ENCODE measurements at places on chromosomes 7 and 10.

GRCh38 chr10:128540781-128541761 lies 414.8 kb upstream of the MKI67 start:
- DNase-seq: no peak

GRCh38 chr10:13707156-13707881 lies 120.6 kb downstream of the PRPF18 start:
- peak; percentile 80 for DNase-seq

DNA sequence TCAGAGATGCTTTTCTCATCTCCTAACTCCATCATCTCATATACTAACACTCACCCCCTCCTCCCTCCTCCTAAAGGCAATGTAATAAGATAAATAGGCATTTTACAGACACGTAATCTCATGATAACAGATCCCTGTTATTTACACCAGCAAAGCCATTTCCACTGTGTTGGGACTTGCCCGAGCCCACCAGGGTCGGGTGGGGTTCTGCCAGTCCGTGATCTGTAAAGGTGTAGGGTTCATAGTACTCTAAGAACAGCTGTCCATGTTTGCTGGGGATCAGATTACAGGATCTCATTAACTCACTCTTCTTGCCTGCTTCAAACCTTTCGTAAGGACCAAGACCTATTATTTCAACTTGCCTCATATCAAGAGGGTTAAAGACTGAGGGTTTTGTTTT lies 172.4 kb downstream of the FZD1 start:
- DNase-seq: no peak

DNA sequence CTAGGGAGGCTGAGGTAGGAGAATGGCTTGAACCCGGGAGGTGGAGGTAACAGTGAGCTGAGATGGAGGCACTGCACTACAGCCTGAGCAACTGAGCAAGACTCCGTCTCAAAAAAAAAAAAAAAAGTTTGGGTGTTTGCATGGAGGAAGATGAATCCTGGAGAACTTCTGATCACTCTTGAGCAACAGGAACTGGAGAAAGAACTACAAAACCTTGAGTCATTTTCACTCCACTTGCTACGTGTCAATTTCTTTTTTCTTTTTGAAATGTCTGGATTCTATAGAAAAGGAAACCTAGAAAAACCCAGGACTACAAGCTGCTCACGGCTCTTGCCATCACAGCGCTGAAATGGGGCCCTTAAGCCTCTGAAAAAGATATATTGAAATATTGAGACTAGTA lies 189.6 kb upstream of the NRP1 start:
- DNase-seq: no peak

DNA sequence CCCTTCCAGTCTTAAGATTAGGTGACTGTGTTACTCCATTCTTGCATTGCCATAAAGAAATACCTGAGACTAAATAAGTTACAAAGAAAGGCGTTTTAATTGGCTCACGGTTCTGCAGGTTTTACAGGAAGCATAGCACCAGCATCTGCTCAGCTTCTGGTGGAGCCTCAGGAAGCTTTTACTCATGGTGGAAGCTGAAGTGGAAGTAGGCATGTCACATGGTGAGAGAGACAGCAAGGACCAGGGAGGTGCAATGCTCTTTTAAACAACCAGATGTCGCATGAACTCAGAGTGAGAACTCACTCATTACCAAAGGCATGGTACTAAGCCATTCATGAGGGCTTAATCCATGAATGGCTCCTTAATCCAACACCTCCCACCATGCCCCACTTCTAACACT lies 34.0 kb upstream of the TMEM273 start:
- no peak for DNase-seq

GRCh38 chr7:31735991-31736982 lies 49.3 kb downstream of the PPP1R17 start:
- no peak for DNase-seq

DNA sequence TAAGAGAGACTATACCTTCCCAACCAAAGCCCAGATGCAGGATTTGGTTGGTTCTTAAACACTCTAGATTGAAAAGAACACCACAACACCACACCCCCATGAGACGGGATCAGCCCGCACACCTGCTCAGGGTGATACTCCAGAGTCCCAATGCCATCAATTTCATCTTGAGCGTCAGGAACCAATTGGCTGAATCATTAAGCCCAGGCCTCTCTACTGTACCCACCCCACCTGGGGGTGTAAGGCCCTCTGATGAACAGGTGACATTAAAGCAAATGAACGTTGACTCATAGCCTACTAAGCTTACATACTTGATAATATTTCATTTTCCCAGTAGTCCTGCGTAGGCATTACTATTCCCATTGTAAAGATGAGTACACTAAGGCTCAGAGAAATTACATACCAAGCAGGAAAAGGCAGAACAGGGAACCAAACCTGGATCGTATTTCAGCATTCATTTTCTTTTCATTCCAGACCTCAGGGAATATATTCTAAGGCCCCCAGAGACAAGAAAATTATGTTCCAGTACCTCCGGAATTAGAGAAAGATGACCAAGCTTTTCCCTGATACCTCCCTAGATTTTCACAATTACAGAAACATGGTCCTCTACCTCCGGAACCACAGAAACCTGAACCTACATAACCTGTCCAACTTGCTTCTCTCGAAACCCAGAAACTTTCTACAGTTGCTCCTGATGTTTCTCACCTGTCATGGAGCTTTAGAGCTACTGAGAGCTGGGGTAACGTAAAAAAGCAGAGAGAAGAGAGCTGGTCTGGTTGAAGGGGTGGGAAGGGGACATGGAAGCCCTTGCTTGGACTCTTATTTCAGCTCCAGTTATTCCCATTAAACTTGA lies 43.1 kb upstream of the KDM7A start:
- DNase-seq: no peak

GRCh38 chr7:45980181-45980905 lies 59.3 kb upstream of the IGFBP3 start:
- no peak for DNase-seq

Data from AG09309 (cell line).